ENCODE measurements at places on chromosomes 1 and 21.

GRCh38 chr1:87167848-87168525 lies 160.7 kb upstream of the LMO4 start:
- no peak for DNase-seq

DNA sequence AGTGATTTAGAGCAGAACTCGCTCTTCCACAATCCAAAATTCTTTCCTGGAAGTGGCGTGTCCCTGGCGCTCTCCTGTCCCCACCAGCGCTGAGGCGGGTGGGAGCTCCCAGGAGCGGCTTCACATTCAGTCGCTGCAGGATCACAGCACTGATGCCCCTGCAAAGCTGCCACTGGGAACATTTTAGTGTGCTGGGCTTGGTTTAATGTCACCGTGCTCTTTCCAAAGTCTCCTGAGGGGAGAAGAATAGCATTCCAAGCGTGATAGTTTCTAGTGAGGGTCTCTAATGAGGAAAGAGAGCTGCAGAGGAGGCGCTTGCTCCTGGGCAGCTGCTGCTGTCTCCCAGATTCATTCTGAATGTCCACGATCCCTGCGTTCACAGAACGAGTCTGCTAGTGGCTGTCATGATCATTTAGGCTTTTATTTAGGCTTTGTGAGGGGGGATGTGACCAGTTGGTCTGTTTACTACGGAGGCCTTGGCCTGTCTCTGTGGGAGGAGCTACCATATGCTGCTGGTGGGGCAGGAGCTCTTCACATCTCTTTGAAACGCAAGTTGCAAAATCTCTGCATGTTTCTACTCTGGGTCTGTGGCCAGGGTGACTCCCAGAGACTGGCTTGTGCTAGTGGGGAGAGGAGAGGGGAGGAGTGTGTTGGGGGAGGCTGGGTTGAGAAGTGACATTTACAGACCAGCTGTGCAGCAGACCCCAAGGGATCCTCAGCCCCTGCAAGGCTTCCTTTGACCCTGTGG lies 23.4 kb downstream of the OLFML3 start:
- no peak for DNase-seq

GRCh38 chr21:33458861-33459260 lies 20.9 kb downstream of the TMEM50B start:
- no peak for DNase-seq

- DNase-seq = no peak
Observed at GRCh38 chr1:244394826-244395765, 56.6 kb downstream of the ADSS2 start.

DNA sequence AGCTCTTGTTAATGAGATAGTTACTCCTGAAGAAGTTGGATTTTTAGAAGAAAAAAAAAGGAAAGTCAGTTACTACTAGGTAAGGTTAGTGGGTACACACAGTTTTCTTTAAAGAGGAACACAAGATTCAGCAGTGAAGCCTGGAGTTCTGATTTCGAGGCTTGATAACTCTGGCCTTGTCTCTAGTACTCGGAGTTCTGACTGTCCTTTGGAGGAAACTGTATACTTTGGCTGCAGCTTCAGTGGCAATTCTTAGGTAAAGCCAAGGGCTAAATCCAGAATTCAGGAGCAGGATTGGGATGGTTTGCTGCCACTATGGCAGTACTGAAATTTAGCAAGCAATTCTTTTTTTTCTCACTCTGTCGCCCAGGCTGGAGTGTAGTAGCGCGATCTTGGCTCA lies 9.2 kb downstream of the ACADM start:
- DNase-seq = no peak

DNA sequence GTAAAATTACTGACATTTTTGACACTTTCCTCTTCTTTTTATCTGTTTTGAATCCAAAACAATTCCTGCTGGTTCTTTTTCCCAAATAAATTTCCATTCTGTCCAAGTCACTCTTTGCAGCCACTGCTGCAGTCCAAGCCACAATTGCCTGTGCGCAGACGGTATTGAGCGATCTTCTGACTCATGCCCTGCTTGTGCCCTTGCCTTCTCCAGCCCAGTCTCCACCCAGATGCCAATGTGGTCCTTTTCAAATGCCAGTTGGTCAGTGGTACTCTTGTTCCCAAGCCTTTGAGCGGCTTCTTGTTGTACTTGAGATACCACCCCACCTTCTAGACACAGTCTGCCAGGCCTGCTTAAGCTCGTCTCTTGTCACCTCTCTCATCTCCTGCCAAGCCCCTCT lies 78.9 kb downstream of the CAMTA1 start:
- no peak for DNase-seq

- DNase-seq = no peak
Observed at GRCh38 chr1:27021354-27022031, 8.8 kb upstream of the TENT5B start.

DNA sequence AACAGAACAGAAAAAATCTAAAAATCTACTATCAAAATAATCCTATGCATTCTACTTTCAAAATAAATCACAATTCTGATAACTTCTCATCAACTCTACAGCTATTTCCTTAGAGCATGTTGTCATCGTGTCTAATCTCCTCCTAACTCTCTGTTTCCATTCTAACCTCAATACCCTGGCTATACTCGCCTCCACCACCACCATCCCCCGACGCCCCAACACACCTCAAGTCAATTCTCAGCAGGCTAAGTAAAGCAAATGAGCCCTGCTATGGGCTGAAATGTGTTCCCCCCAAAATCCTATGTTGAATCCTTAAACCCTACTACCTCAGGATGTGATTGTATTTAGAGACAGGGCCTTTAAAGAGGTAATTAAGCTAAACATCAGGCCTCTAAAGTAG lies 34.6 kb downstream of the NRDC start:
- no peak for DNase-seq

DNA sequence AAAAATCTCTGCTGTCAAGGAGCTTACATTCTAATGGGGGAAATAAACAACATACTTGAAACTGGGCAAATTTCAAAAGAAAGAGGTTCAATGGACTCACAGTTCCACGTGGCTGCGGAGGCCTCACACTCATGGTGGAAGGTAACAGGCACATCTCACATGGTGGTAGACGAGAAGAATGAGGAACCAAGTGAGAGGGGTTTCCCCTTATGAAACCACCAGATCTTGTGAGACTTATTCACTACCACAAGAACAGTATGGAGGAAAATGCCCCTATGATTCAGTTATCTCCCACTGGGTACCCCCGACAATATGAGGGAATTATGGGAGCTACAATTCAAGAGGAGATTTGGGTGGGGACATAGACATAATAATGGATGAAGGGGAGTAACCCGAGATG lies 226.4 kb downstream of the ZP4 start:
- DNase-seq = no peak

GRCh38 chr1:172144445-172145061 lies 275.9 kb upstream of the C1orf105 start:
- DNase-seq = peak; percentile 100

- DNase-seq = no peak
Observed at GRCh38 chr1:209041927-209042326, 541.6 kb upstream of the CAMK1G start.

- DNase-seq = peak; percentile 46
Observed at GRCh38 chr1:201916649-201917249, 28.1 kb downstream of the SHISA4 start.

- DNase-seq = no peak
Observed at GRCh38 chr1:114669562-114670082, at the start of gene DENND2C. Gene DENND2C, minus strand, starts transcription at chr1:114670049. Its CDS starts 44,065 bp downstream, at chr1:114625984.

DNA sequence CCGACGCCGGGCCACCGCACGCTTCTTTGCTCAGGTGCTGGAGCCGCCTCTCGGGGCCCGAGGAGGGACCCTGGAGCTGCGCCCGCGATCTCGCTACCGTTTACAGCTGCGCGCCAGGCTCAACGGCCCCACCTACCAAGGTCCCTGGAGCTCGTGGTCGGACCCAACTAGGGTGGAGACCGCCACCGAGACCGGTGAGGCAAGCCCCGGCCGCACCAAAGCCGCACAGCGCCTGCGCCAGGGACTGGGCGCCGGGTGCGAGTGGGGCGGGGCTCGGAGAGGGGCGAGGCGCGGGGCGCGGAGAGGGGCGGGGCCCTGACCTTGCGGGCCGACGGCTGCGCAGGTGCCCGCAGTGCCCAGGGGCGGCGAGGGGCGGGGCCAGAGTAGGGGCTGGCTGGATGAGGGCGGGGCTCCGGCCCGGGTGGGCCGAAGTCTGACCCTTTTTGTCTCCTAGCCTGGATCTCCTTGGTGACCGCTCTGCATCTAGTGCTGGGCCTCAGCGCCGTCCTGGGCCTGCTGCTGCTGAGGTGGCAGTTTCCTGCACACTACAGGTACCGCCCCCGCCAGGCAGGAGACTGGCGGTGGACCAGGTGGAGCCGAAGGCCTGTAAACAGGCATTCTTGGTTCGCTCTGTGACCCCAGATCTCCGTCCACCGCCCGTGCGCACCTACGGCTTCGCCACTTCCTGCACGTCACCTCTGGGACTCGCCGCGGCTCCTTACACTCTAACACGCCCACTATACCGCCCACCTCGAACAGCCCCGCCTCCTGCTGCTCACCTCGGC lies 9.8 kb upstream of the CDC20 start:
- no peak for DNase-seq

DNA sequence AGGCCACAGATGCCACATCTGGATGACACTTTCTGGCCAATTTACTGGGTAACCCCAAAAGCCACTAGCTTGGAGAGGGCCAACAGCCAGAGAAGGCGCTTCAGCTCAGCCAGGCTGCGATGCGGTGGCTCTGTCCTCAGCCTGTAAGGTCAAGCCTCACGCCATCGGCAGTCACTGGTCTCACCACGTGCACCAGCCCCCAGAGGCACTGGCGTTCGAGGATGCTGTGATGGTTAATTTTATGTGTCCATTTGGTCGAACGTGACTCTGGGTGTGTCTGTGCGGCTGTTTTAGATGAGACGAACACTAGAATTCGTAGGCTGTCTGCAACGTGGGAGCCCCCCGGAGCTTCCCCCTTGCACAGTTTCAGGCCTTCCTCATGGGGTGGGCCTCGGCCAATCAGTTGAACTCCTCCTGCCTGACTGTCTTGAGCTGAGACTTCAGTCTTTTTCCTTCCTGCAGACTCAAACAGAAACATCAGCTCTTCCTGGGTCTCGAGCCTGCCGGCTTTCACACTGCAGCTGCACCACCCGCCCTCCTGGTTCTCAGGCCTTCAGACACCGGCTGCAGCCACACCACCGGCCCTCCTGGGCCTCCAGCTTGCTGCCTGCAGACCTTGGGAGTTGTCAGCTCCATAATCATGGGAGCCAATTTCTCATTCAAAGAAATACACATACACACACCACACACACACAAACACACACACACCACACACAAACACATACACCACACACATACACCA lies 41.6 kb upstream of the SLC45A1 start:
- DNase-seq = no peak

DNA sequence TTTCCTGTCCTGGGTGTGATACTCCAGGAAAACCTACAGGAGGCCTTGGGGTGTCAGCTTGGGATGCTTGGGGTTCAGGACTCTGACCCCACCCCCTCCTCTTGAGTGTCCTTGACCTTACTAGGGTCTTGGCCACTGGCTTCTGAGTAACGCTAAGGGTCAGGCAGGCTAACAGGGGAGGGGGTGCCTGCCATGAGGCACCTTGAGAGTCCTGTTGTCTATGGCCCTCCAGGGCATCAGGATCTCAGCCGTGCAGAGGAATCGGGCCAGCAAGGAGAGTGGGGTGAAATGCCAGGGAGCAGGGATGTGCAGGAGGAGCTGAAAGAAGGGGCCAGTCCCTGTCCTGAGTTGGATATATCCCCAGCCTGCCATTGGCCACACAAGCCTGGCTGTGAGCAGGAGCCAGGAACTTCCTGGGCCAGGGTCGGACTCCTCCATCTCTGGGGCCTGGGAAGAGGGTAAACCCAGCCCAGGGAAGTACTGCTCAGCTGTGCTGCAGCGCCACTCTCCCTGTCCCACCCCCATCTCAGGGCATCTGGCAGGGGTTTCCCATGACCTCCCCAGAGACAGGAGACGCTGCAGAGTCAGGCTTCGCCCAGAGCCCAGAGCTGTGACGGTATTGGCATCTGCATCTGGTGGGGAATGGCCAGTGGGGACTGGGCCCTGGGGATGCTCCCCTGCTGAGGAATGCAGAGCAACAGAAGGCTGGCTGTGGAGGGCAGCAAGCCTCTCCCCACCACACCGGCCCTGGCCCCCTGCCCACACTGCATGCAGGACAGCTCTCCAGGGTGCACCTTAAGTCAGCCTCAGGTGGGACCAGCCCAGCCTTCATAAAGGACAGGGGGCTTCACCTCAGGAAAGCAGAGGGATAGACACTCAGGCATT lies 6.3 kb downstream of the KIF21B start:
- DNase-seq = no peak

DNA sequence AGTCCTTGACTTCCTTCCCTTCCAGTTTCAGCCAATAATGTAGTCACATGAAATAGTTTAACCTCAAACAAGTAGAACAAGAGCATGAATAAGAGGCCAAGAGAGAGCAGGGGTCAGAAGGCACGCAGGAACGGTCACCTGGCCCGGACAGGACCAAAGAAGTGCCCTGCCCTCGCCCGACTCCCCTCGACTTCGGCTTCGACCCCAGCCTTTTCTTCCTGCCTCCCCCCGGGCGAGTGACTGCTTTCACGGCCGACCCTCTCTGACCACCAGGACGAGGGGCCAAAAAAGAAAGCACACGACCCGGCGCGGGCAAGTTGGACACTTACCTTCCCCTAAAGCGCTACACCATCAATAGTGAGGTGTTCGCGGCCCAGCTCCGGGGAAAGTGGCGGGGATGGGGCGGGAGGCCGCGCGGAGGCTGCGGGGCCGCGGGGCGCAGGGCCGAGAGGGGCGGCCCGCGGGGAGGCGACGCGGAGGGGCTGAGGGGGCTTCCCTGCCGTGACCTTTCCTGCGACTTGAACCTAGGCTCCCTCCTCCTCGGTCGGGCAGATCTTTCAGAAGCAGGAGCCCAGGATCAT lies 519 bp downstream of the RERE start:
- DNase-seq = no peak

- no peak for DNase-seq
Observed at GRCh38 chr1:75583282-75583681, 27.6 kb downstream of the SLC44A5 start.

- no peak for DNase-seq
Observed at GRCh38 chr1:53321776-53322602, 5.9 kb downstream of the LRP8 start.

DNA sequence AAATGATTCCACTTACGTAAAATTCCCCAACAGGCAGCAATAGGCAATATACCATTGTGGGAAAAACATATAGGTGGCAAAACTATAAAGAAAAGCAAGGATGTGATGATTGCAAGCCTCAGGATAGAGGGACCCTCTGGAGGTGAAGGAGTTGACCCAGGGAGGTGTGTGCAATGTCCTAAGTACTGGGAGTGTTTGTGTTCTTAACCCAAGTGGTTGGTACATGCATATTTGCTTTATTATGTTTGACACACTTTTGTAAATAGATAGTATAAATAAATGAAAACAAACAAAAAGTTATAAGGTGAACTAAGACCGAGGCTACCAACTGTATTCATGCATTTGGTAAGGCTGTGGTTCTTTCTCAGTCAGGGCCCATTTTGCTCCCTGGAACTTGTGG lies 7.5 kb downstream of the MX1 start:
- DNase-seq = no peak

GRCh38 chr1:235253219-235253962 lies 74.6 kb downstream of the ARID4B start:
- no peak for DNase-seq

GRCh38 chr1:14742181-14742980 lies 143.9 kb downstream of the KAZN start:
- no peak for DNase-seq

Data from GOT3 (cell line).